ENCODE measurements at places on chromosomes 5 and 9.

DNA sequence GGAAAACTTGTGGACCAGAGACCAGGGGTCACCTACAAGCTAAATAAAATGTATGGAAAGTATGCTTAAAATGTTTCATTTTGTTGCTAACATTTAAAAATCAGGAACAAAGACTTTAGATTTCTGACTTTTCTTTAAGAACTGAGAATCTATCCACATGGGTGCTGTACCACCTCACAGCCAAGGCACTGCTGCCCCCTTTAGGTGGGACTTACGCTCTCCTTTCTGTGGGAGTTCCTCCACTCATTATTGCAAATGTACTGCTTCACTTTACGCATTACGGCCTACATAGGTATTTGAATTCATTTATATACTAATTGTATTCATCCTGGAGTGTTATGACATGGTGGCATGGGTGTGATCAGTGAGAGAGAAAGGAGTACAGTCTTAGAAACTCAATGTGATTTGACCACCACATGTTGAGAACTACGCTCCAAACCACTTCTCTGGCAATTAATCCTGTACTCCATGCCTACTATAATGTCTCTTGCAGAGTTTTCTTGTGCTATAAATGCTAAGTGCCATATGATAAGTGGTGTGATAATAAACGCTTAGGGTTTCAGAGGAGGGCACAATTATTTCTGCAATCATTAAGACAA, 24.7 kb upstream of the CETN3 start:
- DNase-seq: peak; percentile 50

DNA sequence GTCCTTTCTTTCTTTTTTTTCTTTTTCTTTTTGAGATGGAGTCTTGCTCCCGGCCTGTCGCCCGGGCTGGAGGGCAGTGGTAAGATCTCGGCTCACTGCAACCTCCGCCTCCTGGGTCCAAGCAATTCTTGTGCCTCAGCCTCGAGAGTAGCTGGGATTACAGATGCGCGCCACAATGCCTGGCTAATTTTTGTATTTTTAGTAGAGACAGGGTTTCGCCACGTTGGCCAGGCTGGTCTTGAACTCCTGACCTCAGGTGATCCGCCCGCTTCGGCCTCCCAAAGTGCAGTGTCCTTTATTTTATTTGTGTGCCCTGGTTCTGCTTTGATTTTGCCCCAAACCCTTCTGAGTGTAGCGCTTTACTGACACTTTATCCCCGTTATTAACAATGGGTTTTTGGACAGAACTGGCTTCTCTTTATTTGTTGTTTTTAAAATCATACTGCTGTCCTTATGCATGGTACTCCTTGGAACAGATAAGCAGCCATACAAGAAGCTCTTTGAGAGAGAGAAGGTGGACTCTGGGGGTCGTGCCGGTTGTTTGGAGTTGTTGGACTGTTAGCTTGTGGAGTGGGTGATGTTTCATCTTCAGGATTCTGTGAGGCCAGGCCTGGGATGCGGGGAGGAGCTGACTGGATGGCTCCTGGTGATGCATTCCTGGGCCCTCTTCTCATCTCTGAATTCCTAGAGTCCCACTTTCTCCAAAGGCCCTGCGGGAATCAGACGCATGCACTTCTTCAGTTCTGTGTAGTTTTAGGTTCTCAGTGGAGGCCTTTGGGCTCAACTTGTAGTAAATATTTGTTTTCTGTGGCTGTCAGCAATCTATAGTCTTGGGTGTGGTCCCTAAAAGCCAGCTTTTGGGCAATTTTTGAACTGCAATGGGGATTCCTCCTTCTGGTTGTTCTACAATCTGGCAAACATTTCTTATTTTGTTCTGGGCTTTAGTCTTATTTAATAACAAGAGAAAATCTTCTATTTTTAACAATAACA, 47.8 kb downstream of the PTTG1 start:
- DNase-seq: no peak

DNA sequence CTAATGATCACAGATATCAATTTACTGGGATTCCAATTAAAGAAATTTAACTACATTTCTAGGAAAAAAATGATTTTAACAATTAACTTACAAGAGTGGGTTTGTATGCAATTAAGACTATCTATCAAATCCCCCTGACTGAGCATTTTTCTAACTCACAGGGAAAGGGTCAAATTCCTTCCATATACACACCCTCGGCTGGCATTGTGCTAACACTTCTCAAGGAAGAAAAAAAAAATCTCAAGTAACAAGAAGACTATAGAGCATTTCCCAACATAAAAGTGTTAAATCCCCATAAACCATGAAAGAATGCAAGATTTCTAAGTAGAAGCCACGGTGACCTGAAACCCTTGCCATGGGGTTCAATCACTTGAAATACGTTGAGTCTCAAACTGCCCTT, 368.8 kb downstream of the GLIS3 start:
- DNase-seq: no peak

- peak; percentile 47 for DNase-seq
Measured at GRCh38 chr9:4237748-4238511, 61.9 kb downstream of the GLIS3 start.

DNA sequence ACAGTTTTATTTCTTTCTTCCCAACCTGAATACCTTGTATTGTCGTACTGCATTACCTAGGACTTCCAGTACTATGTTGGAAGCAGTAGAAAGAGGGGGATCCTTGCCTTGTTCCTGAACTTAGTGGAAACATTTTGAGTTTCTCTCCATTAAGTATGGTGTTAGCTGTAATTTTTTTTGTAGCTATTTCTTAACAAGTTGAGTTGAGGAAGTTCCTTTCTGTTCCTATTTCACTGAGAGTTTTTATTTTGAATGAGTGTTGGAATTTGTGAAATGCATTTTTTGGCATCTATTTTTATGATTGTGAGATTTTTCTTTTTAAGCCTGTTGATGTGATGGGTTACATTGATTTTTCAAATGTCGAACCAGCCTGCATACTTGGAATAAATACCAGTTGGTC, 49.0 kb downstream of the FSD1L start:
- DNase-seq: no peak

GRCh38 chr5:143008809-143009521, 238.8 kb downstream of the ARHGAP26 start:
- DNase-seq: peak; percentile 28

DNA sequence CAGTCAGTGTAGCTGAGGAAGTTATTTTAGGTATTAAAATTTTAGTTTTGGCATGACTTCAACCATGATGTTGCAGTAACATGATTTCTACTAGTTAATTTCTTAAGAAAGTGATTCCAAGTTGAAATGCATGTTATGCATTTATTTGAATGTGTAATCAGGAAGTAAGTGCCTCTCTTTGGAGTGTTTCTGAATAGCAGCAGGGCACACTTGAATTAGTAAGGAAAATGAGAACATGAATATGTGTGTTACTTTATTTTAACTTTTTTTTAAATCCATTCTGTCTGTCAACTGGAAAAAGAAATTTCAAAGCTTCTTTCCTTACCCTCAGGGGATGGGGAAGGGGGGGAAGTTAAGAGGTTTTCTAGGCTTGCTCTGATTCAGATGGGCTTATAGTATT, 40.4 kb downstream of the CTNNA1 start:
- no peak for DNase-seq

- no peak for DNase-seq
Measured at GRCh38 chr5:64887910-64888309, 119.2 kb downstream of the CWC27 start.

DNA sequence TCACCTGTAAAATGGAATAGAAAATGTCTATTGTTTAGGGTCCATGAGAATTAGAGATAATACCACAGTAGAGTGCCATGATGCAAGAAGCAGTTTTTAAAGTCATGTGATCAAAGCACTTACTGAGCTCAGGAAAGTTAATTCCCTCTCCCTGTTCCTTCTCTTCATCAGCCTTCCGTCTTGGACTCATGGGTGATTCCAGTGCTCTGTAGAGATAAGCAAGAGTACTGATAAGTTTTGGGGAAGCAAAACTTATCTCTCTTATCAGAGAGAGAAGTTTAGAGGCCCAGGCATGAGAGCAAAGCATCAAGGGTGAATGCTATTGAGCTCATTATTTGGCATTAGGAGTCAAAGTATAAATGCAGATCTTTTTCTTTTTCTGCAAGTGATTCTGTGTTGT, 410.1 kb downstream of the AGTPBP1 start:
- no peak for DNase-seq

DNA sequence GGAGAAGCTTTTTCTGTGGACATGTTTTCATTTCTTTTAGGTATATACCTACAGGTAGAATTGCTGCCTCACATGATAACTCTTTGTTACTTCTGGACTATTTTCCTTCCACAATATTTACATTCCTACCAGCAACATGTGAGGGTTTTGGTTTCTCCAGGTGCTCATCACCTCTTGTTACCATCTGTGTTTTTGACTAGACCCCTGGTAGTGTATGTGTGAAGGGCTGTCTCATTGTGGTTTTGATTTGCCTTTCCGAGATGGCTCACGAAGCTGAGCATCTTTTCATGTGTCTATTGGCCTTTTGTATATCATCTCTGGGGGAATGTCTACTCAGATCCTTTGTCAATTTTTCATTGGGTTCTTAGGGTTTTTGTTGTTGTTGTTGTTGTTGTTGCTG, 17.2 kb upstream of the RANBP17 start:
- DNase-seq: no peak

GRCh38 chr9:97980918-97981845, 2.0 kb upstream of the ANP32B start:
- DNase-seq: peak; percentile 86

DNA sequence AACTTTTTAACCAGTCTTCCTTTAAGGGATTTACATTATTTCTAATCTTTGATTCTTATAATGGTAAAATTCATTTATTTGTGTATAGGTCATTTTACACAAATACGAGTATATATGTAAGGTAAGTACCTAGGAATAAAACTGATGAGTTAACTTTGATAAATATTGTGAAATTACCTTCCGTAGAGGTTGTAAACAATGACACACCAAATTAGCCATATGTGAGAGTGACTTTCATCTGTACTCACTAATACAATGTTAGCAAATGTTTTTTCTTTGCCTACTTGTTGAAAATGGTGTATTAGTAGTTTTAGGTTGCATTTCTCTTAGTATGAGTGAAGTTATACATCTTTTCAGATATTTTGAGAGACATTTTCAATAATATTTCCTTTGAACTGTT, 42.6 kb upstream of the TSLP start:
- DNase-seq: no peak

DNA sequence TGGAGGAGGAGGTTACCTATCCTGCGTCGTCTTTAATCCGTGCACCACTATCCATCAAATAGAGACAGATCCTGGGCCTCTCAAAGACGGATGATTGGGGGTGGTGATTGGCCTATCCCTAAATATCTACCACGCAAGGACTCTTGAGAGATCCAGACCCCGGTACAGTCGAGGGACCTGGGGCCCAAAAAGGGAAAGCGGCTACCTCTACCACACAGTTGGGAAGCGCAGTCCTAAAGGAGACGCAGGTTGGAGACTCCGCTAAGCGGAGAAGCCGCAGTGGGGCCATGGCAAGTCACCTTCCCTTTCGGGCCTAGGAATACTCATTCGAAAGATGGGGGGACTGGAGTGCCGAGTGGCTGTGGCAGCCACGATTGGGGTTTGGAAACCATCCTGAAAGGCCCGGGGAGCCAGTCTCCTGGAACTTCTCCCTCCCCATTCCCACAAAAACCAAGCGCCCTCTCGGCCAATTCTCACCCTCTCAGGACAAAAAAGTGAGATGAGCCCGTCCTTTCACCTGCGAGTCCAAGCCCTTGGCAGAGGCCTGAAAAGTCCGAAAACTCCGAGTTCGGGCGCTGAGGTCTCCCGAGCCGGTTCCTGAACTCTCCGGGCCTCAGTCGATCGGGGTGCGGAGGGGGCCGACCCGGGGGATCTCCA, 499 bp upstream of the FOXE1 start:
- no peak for DNase-seq

- DNase-seq: no peak
Measured at GRCh38 chr5:151128817-151129216, 28.8 kb downstream of the ANXA6 start.

GRCh38 chr9:14301006-14301405, 12.9 kb downstream of the NFIB start:
- no peak for DNase-seq

GRCh38 chr5:16483361-16483760, 17.8 kb upstream of the ZNF622 start:
- DNase-seq: no peak

DNA sequence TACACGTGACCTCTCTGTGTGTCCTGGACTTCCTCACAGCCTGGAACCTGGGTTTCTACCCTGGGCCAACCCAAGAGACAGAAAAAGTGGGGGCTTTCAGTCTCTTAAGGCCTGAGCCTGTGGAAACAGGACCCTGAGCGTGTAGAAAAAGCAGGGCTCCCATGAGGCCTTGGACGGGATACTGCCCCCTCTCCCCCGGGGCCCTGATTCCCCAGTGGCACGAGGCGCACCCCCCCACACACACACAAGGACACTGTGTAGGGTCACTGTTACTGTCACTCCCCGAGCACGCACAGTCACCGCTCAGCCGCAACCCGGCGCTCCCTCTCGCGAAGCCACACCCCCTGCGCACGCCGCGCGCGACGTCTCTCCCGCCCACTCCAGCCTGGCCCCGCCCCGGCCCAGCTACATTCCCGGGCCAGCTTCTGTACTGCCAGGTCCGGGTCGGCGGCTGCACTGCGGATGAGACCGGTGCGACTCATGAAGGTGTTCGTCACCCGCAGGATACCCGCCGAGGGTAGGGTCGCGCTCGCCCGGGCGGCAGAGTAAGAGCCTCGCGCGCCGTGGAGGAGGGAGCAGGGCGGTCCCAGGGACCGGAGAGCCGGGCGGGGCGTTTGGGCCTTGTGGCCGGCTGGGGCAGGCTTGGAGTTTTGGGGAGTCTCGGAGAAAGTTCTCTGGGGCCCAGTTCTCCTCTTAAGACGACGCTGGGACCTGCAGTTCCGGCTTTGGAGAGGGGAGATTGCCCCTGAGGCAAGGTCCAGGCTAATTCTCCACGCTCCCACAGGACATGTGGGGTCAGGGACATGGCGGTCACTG, at the start of gene GRHPR:
TSS of gene GRHPR (plus strand) at position 408 of the 816 bp plus-strand sequence. CDS start at position 463, 55 bp downstream.
- peak; percentile 92 for DNase-seq

GRCh38 chr5:32017692-32018367, 156.3 kb downstream of the GOLPH3 start:
- peak; percentile 28 for DNase-seq

- DNase-seq: no peak
Measured at GRCh38 chr5:158063052-158063451, 204.1 kb upstream of the CLINT1 start.

- no peak for DNase-seq
Measured at GRCh38 chr9:72043576-72043975, 16.8 kb downstream of the C9orf57 start.

DNA sequence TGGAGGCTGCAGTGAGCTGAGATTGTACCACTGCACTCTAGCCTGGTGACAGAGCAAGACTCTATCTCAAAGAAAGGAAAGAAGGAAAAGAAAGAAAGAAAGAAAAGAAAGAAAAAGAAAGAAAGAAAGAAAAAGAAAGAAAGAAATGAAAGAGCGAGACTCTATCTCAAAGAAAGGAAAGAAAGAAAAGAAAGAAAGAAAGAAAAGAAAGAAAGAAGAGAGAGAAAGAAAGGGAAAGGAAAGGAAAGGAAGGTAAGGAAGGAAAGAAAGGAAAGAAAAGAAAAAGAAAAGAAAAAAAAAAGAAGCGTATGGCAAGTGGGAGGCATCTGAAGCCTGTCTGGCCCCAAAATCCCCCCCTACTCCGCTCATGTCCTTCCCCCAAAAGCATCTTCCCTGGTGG, 182.3 kb upstream of the MSX2 start:
- no peak for DNase-seq

All from globus pallidus (tissue), 1 donor.